SJCRH30 (cell line): ENCODE measurements at places on chromosomes 6 and 20. TPM values are rescaled to one million over a fixed set of nuclear protein-coding genes. Genes with fewer than 3 reads are reported as not detected.

- no peak overlapping the region for H3K27ac ChIP-seq
- H3K4me1 ChIP-seq, result no peaks in the 10 kb centered on the region
- no peak for DNase-seq
- H3K4me3 ChIP-seq, result no peak overlapping the region
- no peaks in the 10 kb centered on the region for H3K36me3 ChIP-seq
- no peaks in the 10 kb centered on the region for H3K27me3 ChIP-seq
Measured at GRCh38 chr6:144601221-144601620, 316.1 kb downstream of the UTRN start.

GRCh38 chr6:163739408-163739725 lies 324.8 kb downstream of the QKI start:
- no peak overlapping the region for H3K4me3 ChIP-seq
- H3K36me3 ChIP-seq, result no peaks in the 10 kb centered on the region
- peaks cover 19% of the 10 kb centered on the region for H3K4me1 ChIP-seq

DNA sequence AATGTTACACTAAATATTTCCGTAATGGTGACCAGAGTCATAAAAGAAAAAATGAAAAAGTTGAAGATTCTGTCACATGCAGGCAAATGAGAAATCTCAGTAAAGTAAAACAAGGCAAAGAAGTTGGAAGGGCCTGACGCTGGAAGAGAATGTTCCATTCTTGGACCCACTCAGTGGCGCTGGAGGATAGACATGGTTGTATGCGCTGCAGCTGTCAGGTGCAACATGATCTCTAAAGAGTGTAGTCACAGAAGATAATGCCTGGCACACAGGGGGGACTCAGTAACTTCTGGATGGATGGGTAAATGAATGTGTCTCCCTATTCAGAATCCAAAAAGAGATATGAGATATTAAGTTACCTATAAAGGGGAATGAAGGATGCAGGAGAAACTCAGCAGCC lies 116.3 kb downstream of the FAXC start:
- H3K27ac ChIP-seq, result no peak overlapping the region
- no peaks in the 10 kb centered on the region for H3K36me3 ChIP-seq
- peak; percentile 33 for DNase-seq
- H3K27me3 ChIP-seq, result peaks cover 7% of the 10 kb centered on the region; the same call in 1 of the 2 replicates
- H3K4me3 ChIP-seq, result no peak overlapping the region
- no peaks in the 10 kb centered on the region for H3K4me1 ChIP-seq

DNA sequence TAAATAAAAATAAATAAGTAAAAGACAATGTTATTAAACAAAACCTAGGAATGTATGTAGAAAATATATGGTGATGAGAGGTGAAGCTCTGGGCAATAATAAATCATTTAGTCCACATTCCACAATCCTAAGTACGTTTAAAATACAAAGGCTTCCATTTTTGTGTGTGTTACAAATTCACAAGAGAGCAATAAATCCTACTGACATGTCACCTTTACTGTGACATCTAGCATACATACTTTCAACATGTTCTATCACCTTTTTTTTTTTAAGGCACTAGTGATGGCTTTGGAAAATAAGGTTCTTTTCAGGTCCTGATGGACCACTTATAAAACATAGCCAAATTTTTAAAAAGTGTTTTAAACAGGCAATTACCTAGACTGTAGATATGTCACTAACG lies 12.0 kb downstream of the REV3L start:
- peaks cover 2% of the 10 kb centered on the region; the same call in 1 of the 2 replicates for H3K36me3 ChIP-seq
- no peak overlapping the region for H3K4me3 ChIP-seq
- no peaks in the 10 kb centered on the region for H3K4me1 ChIP-seq
- H3K27me3 ChIP-seq, result no peaks in the 10 kb centered on the region
- DNase-seq, result no peak

DNA sequence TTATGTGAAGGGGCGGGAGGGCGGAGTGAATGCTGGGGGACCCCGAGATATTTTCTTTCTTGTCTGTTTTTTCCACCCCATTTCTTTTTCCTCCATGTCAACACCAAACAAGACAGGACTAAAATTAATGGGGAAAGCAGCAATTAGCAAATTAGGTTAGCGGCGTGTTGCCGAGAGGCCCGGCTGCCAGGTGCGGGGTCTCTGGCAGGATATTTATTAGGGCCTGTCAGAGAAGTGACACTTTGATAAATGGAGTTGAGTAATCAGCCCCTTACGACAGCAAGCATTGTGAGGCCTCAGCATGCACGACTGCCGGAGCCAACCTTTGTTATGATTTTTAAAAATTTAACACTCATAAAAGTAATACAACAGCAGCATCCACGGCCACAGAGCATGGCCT lies 193.8 kb downstream of the DHX35 start:
- no peaks in the 10 kb centered on the region for H3K4me1 ChIP-seq
- no peaks in the 10 kb centered on the region for H3K36me3 ChIP-seq
- no peak overlapping the region for H3K4me3 ChIP-seq
- H3K27ac ChIP-seq, result no peak overlapping the region
- H3K27me3 ChIP-seq, result peaks cover 19% of the 10 kb centered on the region

Gene ENPP1
- 30.4 and 34.0 TPM in 2 replicates for total RNA-seq

DNA sequence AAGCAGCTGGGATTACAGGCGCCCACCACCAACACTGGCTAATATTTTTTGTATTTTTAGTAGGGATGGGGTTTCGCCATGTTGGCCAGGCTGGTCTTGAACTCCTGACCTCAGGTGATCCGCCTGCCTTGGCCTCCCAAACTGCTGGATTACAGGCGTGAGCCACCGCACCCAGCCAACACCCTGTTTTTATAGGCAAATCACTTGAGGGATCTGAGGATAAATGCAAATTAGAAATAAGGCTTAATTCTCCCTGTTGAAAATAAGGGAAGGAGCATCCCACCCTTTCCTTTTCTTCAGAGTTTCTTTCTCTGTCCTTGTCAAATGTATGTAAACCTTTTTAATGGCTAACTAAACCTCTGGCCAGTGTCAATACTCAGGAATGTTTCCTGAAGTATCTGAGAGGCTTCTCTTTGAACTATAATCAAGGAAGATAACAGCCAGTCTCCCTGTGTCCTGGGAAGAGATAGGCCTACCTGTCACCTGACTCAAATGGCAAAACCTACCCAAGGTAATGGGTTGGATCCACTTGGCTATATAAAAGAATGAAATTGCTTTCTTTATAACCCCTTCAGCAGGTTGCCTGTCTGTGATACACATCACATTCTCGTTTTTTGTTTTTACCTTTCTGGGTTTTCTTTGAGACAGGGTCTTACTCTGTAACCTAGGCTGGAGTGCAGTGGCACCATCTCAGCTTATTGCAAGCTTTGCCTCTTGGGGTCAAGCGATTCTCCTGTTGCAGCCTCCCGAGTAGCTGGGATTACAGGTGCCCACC lies 64.5 kb upstream of the TNFAIP3 start:
- H3K4me1 ChIP-seq, result peaks cover 3% of the 10 kb centered on the region; the same call in 1 of the 2 replicates
- H3K27me3 ChIP-seq, result no peaks in the 10 kb centered on the region
- H3K36me3 ChIP-seq, result no peaks in the 10 kb centered on the region
- H3K4me3 ChIP-seq, result no peak overlapping the region
- DNase-seq, result no peak
- no peak overlapping the region for H3K27ac ChIP-seq

DNA sequence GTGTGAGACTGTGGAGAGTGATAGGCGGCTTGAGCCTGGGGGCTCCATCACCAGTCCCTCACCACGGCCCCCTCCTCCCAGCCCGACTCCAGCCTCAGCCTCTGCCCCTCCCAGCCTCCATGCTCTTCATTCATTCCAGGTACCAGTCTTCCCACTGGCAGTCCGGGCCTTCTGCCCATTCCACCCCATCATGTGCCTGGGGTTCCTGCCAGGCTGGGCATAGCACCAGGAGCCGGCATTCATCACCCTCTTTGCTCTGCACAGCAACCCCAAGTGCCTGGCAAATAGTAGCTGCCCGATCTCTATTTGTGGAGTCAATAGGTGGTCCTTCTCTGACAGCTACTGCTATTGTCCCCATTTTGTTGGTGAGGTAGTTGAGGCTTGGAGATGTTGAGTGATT lies 39.6 kb upstream of the GTSF1L start:
- no peaks in the 10 kb centered on the region for H3K36me3 ChIP-seq
- DNase-seq, result no peak
- peaks cover 27% of the 10 kb centered on the region; the same call in 1 of the 2 replicates for H3K27me3 ChIP-seq
- no peaks in the 10 kb centered on the region for H3K4me1 ChIP-seq
- no peak overlapping the region for H3K27ac ChIP-seq
- H3K4me3 ChIP-seq, result no peak overlapping the region

Gene ZSCAN23
- total RNA-seq, result 1.1 and 2.3 TPM in 2 replicates

DNA sequence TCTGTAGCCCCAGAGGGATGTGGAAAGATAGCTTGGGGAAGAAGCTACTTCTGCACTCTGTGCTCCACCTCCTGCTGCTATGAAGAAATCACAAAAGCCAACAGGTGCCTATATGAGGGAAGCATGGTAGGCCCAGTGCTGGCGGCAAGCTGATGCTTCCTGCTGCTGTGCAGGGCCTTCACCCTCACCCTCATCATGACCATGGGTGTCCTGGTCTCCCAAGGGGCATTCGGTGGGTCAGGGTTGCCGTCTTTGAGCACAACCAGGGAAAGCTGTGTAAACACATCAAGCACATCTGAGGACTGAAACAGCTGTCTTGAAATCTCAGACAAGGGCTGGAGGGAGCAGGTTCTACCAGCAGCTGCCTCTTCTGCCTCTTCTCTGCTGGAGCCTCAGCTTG lies 184.0 kb downstream of the FNDC1 start:
- no peaks in the 10 kb centered on the region for H3K4me1 ChIP-seq
- H3K27me3 ChIP-seq, result no peaks in the 10 kb centered on the region
- no peak overlapping the region for H3K4me3 ChIP-seq

- H3K27ac ChIP-seq, result no peak overlapping the region
- H3K36me3 ChIP-seq, result no peaks in the 10 kb centered on the region
- no peaks in the 10 kb centered on the region for H3K27me3 ChIP-seq
- peaks cover 3% of the 10 kb centered on the region; the same call in 1 of the 2 replicates for H3K4me1 ChIP-seq
- DNase-seq, result no peak
Measured at GRCh38 chr20:2767768-2768631, 32.4 kb downstream of the CPXM1 start.

Gene SLC26A8
- total RNA-seq, result not detected in 2 replicates

Gene BANF2
- not detected in 2 replicates for total RNA-seq

DNA sequence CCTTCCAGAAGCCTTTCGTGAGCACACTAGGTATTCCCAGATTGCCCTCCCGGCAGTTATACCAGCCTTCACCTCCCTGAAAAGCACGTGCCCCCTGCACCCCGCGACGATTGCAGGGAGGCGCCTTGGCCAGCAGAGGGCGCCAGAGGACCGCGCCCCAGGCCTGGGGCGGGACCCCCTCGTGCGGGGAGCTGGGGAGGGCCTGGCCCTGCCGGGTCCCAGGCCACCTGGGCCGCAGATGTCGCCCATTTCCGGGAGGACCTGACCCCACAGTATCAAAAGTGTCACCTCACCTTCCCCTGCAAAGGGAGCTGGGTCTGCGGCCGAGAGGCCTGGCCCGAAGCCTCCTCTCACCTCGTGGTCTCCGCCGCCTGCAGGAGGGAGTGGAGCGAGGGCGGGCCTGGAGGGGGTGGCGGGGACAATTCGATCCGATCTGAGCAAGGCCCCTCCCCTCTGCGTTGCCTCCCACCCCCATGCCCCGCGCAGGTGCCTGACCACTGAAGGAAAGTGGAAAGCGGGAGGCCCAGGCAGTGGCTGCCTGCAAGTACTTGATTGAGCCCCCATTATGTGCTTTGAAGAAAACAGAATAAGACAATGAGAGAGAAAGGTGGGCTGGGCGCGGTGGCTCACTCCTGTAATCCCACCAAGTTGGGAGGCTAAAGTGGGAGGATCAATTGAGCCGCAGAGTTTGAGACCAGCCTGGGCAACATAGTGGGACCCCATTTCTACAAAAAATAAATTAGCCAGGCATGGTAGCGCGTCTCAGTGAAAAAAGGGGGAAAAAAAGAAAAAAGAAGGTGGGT lies 3.5 kb upstream of the SNAI1 start:
- H3K4me1 ChIP-seq, result peaks cover 23% of the 10 kb centered on the region
- H3K27me3 ChIP-seq, result no peaks in the 10 kb centered on the region
- peak; percentile 91 for DNase-seq
- H3K4me3 ChIP-seq, result peak overlapping the region; percentile 55
- peaks cover 6% of the 10 kb centered on the region for H3K36me3 ChIP-seq
- H3K27ac ChIP-seq, result no peak overlapping the region; the same call in 1 of the 2 replicates

Gene ROS1
- total RNA-seq, result 0.05 and 0.10 TPM in 2 replicates

DNA sequence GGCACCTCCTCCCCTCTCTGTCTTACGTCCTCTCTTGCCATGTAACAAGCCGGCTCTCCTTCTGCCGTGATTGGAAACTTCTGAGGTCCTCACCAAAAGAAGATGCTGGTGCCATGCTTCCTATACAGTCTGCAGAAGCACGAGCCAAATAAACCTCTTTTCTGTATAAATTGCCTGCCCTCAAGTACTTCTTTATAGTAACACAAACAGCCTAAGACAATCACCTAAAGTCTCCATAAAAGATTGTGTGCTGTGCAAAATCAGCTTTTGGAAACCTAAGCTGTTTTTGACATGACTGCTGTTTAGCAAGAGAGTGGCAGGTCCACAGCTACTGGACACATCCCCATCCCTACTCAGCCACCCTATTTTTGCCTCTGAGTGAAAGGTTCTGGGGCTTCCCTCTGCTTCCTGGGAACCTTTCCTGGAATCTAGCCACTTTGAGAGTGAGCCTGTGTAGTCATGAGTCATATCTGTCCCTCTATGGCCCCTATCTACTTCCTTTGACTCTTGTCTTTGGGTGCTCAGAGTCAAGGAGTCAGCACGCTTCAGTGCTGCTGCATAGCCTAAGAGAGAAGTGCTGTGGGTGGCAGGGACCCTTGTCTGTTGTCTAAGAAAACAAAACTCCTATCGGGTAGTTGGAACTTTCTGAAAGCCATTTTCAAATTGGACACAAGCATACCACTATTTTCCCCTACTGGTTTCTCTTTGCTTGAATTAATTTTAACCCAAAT lies 110.0 kb downstream of the PPP1R14C start:
- H3K36me3 ChIP-seq, result no peaks in the 10 kb centered on the region
- DNase-seq, result no peak
- H3K27me3 ChIP-seq, result peaks cover 12% of the 10 kb centered on the region
- H3K27ac ChIP-seq, result no peak overlapping the region
- no peak overlapping the region for H3K4me3 ChIP-seq
- peaks cover 41% of the 10 kb centered on the region for H3K4me1 ChIP-seq

DNA sequence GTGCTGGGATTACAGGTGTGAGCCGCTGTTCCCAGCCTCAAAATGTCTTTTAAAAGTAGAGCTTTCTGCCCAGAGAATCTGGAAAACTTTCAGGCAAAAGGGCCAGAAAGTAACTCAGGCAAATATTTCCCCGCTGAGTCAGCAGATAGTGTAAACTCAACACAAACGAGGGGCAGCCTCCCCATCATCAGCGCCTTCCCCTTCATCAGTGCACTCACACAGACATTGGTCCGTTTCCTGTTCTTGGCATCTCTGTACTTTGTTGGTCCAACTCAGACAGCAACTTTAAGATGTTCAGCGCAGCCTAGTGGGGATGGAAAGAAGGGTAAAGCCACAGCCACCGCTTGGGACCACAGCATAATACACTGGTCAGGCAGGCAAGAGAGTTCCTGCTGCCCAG lies 69.5 kb downstream of the CSE1L start:
- DNase-seq, result no peak
- no peaks in the 10 kb centered on the region for H3K27me3 ChIP-seq
- no peaks in the 10 kb centered on the region for H3K4me1 ChIP-seq
- no peak overlapping the region for H3K4me3 ChIP-seq
- H3K36me3 ChIP-seq, result peaks cover 75% of the 10 kb centered on the region

Gene OR2B6
- total RNA-seq, result not detected in 2 replicates

GRCh38 chr20:62887152-62887859 lies 25.7 kb upstream of the TCFL5 start:
- no peak overlapping the region for H3K4me3 ChIP-seq
- H3K27me3 ChIP-seq, result no peaks in the 10 kb centered on the region
- H3K27ac ChIP-seq, result no peak overlapping the region
- peak; percentile 89 for DNase-seq
- peaks cover 45% of the 10 kb centered on the region for H3K36me3 ChIP-seq

Gene DSP
- not detected in 2 replicates for total RNA-seq

GRCh38 chr20:60591172-60591799 lies 633.1 kb downstream of the CDH26 start:
- H3K27me3 ChIP-seq, result no peaks in the 10 kb centered on the region; the same call in 1 of the 2 replicates
- H3K27ac ChIP-seq, result no peak overlapping the region
- H3K36me3 ChIP-seq, result no peaks in the 10 kb centered on the region
- DNase-seq, result no peak
- H3K4me3 ChIP-seq, result no peak overlapping the region
